ENCODE measurements at places on chromosomes 4 and X.

DNA sequence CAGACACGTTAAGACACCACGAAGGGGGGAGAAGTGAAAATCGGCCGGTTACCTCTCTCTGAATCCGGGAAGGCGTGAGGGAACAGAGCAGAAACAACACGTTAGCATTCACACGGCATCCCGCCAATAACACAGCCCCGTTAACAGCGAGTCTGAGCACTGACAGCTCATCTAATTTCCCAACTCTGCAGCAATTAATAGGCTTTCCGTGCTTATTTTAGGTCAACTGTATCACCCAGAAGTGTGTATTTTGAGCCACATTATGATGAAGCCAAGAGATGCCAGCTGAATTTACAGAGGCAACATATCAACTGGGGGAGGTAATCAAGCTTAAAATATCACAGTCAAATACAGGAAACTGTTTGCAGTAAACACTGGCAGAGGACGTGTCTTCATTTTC, 92.6 kb downstream of the NSUN7 start:
- DNase-seq: no peak

GRCh38 chrX:72041871-72042851, 89.6 kb downstream of the RTL5 start:
- DNase-seq: no peak

DNA sequence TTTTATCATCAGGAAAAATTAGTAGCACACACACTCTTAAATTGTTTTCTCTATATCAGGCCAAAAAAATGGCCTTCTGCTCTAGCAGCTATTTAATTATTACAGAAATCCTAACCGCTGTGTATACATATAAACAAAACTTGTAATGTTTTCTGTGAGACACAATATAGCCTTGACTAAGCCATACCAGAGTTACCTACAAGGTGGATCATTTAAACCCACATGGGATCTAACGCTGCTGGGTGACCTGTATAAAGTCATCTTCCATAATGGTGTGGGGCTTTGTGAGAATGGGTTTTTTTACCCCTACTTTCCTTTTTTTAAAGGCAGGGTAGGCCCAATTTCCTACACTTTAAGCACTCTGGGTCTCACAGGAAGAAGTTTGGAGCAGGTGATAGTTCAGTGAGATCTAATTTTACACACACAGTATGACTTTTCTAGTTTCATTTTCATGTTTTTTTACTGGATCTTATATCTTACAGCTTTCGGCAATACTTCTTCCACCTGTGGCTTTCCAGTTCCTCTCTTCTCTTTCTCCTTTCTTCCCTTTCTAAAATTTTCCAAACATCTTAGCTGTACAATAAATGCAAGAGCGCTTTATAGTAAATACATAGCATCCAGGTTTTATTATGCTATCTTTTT, 66.9 kb upstream of the MMAA start:
- no peak for DNase-seq

DNA sequence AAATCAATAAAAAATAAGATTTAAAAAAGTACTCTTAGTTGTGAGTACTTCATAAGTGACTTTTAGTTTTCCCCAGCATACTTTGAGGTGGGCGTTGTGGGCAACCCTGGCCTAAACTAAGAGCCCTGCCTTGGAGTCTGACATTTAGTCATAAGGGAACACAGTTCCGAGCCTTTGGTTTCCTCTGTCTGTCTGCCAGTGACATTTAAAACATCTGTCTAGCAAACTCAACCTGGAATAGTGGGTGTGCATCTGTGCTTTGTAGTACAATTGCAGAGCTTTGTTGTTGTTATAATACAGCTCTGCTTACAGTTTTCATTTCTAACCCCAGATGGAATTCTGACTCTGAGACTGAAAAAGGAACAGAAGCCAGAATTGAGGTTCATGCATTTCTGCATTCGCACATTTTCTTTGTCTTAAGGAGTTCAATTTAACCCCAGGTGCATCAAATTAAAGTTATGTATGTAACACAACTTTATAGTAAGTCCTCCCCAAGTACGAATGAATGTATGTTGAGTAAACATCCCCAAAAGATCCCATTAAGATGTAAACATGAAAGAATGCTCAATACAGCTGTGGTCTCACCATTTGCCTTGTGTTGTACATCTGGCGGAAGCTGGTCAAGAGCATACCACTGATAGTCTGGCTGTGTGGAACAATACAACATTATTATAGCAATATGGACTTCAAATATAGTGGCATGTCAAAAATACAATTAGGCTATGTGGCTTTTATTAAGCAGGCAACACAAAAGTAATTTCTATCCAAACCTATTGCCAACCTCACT, 25.9 kb downstream of the TNIP3 start:
- no peak for DNase-seq

- no peak for DNase-seq
Measured at GRCh38 chr4:142372530-142373260, 473.4 kb downstream of the INPP4B start.

DNA sequence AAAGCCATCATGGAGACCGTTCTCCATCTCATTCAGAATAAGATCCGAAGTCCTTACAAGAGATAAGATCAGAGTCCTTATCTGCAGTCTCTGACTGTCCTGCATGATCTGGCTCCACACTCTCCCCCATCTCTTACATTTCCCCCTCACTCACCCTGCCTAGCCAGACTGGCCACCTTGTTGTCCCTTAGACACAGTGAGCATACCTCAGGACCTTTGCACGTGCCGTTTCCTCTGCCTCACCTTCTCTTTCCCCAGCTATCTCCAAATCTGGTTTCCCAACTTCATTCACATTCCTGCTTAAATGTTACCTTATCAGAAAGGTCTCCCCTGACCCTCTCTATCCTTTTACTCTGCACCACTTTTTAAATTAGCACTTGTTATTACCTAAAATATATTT, 44.0 kb downstream of the KLHL5 start:
- no peak for DNase-seq

DNA sequence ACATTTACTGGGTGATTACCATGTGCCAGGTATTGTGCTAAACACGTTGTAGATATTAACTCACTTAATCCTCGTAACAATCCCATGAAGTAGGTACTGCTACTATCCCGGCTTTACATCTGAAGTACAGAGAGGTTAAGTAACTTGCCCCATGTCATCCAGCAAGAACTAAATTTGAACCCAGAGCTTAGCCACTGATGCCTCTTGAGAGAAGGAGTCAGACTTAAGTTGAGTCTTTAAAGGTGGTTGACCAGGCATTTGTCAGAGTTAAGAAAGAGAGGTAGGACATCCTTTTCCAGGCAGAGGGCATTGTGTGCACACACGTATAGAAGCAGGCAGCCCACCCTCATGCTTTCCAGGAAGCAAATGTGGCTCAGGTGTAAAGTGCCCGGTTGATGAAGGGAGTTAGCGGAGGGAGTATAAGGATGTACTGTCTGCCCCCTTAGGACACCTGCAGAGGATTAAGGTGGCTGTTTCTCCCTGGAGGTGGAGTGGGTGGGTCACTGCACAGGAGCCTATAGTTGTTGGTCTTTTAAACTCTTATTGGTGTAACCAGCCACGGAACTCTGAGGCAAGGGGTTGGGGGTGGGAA, 335 bp upstream of the CD38 start:
- DNase-seq: no peak

DNA sequence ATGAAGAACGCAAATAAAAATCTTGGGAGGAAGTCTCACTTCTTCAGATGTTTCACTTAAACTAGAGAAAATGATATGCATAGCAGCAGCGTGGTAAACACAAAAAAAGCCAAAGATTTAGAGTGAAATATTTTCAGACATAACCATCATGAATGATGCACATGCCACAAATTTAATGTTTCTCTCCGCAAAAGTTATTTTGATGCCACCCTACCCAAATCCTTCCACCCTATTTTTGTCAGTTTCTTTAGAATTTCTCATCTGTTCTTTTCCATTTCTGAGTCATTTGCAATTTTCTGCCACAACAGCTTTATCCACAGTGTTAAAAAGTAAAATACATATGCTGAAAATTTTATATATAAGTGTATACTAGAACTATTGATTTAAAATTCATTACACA, 1663.7 kb upstream of the ADGRL3 start:
- DNase-seq: no peak

GRCh38 chr4:108030332-108030731, 40.6 kb downstream of the HADH start:
- DNase-seq: peak; percentile 54

GRCh38 chr4:76950052-76950955, 752 bp downstream of the SEPTIN11 start:
- DNase-seq: peak; percentile 36

DNA sequence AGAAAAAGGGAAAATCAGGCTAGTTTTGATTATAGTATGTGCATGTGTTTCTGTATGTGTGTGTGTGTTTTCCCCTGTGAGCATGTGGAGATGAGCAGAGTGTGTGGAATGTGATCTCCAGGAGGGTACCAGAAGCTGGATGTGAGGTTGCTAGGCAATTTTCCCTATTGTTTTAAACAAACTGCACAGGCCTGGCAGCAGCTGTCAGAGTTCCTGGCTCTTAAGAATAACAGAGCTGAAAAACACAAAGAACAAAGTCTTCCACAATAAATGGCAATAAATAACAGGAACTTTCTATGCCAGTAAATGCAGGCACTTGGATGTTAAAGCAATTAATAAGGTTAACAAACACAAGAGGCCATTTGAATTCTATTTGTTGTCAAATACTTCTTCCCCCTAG, 344.6 kb upstream of the CTSO start:
- no peak for DNase-seq

DNA sequence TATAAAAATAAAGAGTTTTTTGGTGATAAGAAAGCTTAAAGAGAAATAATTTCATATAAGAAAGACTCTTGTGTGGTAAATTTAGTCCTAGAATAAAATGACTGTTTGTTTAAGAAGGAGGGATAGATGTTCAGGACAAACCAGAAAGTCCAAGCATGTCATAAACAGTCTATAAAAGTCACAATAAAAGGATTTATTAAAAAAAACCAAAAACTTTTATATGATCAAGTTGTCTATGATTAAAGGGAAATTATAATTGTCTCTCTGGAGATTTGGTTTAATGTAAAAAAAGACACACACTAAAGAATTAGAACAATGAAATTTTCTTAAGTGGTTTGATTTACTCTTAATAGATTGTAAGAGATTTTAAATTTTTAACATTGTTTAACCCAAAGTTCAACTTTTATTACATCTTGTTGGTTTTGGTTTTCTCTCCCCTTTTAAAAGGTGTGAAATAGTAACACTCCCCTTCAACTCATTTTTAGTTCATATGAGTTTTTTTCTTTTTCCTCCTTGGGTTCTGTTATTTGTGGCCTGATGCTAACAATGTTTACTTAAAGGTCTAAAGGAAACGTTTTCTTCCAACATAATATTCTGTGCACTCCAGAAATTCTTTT, 89.7 kb downstream of the PDHA2 start:
- no peak for DNase-seq

DNA sequence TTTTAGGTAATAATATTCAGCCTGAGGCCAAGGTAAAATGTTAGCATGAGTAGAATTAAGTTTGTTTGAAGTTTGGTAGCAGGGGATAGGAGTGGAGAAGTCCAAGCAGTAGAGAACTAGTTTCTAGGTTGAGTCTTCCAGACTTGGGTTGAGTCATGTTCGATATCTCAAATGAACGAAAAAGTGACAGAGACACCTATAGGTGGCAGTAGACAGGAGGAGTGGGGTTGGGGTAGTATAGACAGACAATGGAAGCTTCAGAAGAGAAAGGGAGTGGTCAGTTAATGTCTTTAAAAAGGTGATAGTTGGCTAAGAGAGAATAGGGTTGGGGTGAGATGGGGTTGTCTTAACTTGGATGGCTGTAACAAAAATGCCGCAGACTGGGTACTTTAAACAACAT, 58.7 kb upstream of the EMCN start:
- DNase-seq: no peak

GRCh38 chrX:22097012-22097694, 65.0 kb downstream of the PHEX start:
- no peak for DNase-seq

GRCh38 chr4:188554413-188554812, 415.2 kb downstream of the TRIML1 start:
- DNase-seq: no peak

- no peak for DNase-seq
Measured at GRCh38 chrX:103941201-103941975, 21.0 kb upstream of the TMSB15B start.

DNA sequence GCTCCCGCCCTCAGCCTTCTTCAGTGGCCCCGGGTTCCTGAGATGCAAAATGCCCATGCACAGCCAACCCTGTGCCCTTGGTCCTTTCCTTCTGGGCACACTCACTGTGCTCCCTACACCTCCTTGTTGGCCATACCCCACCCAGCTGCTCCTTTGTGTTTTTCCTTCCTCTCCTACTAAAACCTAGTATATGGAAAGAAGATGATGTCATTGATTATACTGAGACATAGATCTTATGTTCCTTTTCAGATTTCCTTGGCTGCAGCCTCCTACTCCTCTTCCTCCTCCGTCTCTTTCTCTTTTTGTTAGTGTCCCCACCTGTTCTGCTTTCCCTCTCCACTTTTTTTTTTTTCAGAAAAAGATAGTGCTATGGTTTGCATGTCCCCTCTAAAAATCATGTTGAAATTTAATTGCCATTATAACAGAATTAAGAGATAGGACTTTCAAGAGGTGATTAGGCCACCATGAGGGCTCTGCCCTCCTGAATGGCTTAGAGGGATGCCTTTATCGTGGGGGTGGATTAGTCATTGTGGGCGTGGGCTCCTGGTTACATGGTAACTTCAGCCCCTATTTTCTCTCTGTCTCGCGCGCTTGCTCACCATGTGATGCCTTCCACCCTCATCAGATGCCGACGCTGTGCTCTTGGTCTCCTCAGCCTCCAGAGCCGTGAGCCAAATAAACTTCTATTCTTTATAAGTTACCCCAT, 254.9 kb upstream of the GATB start:
- DNase-seq: no peak

- no peak for DNase-seq
Measured at GRCh38 chr4:8504279-8505007, 63.9 kb downstream of the TRMT44 start.

GRCh38 chr4:128866269-128866668, 56.8 kb downstream of the JADE1 start:
- DNase-seq: no peak

DNA sequence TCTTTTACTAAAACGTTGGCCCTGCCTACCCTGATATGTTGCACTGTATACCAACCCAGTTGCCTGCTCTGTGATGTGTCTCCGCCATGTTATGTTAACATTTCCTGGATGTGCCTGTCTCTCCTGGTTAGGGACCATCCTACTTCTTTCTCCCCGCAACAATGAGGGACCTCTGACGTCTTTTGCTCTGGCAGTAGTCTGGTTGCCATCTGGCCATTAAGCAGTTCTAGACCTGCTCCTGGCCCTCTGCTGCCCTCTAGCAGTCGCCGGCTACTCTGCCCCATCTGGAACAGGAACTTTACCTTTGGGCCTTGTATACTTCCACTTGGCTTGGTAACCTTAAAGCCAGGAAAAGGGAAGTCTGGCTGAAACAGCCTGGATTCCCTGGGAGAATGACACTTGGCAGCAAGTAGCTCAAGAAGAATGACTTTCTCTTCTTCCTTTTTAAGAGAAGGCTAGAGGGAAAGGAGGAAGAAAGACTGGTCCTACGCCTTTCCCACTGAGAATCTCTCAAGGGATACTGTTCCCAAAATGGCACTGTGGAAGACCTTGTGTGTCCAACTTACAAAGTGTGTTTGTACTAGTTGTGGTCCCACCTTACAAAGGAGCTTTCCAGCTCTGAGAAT, 63.5 kb downstream of the GPC3 start:
- no peak for DNase-seq
